Spleen (tissue), 13 donors: ENCODE measurements at places on chromosomes 4 and X.
A peak's percentile ranks its signal among the peaks of the same experiment; 100 is the strongest.

DNA sequence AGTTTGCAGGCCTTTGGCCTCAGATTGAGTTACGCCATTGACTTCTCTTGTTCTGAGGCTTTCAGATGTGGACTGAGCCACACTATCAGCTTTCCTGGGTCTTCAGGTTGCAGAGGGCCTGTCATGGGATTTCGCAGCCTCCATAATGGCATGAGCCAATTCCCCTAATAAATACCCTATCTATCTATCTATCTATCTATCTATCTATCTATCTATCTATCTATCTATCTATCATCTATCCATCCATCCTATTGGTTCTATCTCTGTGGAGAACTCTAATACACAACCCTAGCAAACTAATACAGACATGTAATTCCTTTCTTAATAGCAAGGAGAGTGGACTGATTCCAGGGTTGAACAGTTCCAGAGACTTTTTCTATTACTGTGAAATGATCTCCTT is 9.5 kb upstream of the STIM2 start:
- no peak overlapping the region for H3K27ac ChIP-seq
- no peaks in the 10 kb centered on the region for H3K36me3 ChIP-seq
- no peak for DNase-seq
- no peaks in the 10 kb centered on the region for H3K27me3 ChIP-seq
- H3K4me3 ChIP-seq = no peak overlapping the region
- H3K4me1 ChIP-seq = no peaks in the 10 kb centered on the region

DNA sequence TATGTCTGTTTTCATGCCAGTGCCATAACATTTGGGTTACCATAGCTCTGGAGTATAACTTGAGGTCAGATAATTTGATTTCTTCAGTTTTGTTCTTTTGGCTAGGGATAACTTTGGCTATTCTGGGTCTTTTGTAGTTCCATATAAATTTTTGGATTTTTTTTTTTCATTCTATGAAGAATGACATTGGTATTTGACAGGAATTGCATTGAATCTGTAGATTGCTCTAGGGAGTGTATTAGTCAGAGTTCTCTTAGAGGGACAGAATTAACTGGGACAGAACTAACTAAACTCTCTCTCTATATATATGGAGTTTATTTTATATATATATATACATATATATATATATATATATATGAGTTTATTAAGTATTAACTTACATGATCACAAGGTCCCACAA is 32.2 kb upstream of the SLIT2 start:
- no peak overlapping the region for H3K27ac ChIP-seq
- DNase-seq = no peak
- H3K4me1 ChIP-seq = no peaks in the 10 kb centered on the region
- no peak overlapping the region for H3K4me3 ChIP-seq
- no peaks in the 10 kb centered on the region for H3K36me3 ChIP-seq

- no peaks in the 10 kb centered on the region for H3K4me1 ChIP-seq
- no peak overlapping the region for H3K4me3 ChIP-seq
- no peaks in the 10 kb centered on the region for H3K36me3 ChIP-seq
- no peaks in the 10 kb centered on the region for H3K27me3 ChIP-seq
- DNase-seq = no peak
Observed at GRCh38 chrX:43474321-43474720, 181.8 kb upstream of the MAOA start.

- no peaks in the 10 kb centered on the region for H3K4me1 ChIP-seq
- H3K27me3 ChIP-seq = no peaks in the 10 kb centered on the region
- no peaks in the 10 kb centered on the region for H3K36me3 ChIP-seq
- H3K27ac ChIP-seq = no peak overlapping the region
Observed at GRCh38 chr4:73621357-73621756, 1.1 kb upstream of the RASSF6 start.

DNA sequence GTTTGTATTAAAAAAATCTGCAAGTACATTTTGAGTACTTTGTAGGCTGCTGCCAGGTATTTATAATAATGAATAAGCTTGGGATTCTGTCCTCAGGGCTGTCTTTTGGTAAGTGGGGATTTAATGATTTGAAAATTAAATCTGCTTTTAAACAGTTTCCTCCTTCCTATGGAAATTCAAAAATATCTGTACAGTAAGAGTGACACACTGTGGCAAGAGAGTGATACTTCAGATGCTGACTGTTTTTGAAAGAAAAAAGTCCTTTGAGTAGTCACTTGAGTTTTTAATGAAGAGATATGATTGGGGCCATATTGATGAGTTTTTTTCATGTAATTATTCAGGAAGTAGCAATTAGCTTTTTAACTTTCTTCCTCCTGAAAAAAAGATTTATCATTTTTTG is 49.2 kb downstream of the SMARCAD1 start:
- no peak overlapping the region for H3K4me3 ChIP-seq
- no peaks in the 10 kb centered on the region for H3K27me3 ChIP-seq
- H3K4me1 ChIP-seq = no peaks in the 10 kb centered on the region

- H3K4me3 ChIP-seq = no peak overlapping the region
- H3K27me3 ChIP-seq = no peaks in the 10 kb centered on the region
- no peaks in the 10 kb centered on the region for H3K4me1 ChIP-seq
- H3K36me3 ChIP-seq = no peaks in the 10 kb centered on the region
Observed at GRCh38 chr4:53489279-53489889, 101.9 kb downstream of the LNX1 start.

- H3K27ac ChIP-seq = no peak overlapping the region
- H3K4me1 ChIP-seq = peaks cover 8% of the 10 kb centered on the region
- DNase-seq = no peak
- no peaks in the 10 kb centered on the region for H3K27me3 ChIP-seq
- H3K36me3 ChIP-seq = no peaks in the 10 kb centered on the region
Observed at GRCh38 chrX:72125331-72126047, 6.2 kb downstream of the RTL5 start.

GRCh38 chr4:124431653-124432192 is 280.8 kb downstream of the ANKRD50 start:
- no peaks in the 10 kb centered on the region for H3K27me3 ChIP-seq
- no peak for DNase-seq
- H3K4me3 ChIP-seq = no peak overlapping the region
- no peaks in the 10 kb centered on the region for H3K4me1 ChIP-seq
- no peaks in the 10 kb centered on the region for H3K36me3 ChIP-seq

- no peak overlapping the region for H3K4me3 ChIP-seq
- H3K27me3 ChIP-seq = no peaks in the 10 kb centered on the region
- no peaks in the 10 kb centered on the region for H3K36me3 ChIP-seq
Observed at GRCh38 chr4:1612278-1613098, 71.6 kb downstream of the FAM53A start.

DNA sequence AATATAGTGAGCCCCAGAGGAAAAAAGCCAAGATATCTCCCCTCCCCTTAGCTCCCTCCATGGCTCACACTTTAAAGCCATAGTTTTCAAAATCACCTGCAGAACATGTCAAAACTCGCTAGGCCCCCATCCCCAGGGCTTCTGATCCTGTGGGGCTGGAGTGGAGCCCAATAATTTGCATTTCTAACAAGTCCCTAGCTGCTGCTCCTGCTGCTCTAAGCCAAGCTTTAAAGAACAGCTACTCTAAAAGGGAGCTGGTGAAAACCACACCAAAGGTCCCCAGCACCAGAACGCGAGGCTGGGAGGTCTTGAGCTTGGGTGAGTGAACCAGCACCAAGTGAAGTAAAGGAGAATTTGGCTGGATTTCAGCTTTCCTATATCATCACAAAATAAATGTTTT is 237.1 kb downstream of the ZNF674 start:
- no peaks in the 10 kb centered on the region for H3K36me3 ChIP-seq
- no peak overlapping the region for H3K27ac ChIP-seq
- no peak for DNase-seq

- no peak for DNase-seq
- no peaks in the 10 kb centered on the region for H3K4me1 ChIP-seq
- no peak overlapping the region for H3K27ac ChIP-seq
- no peaks in the 10 kb centered on the region for H3K27me3 ChIP-seq
- no peak overlapping the region for H3K4me3 ChIP-seq
Observed at GRCh38 chr4:130336585-130337217, 1240.7 kb downstream of the C4orf33 start.

DNA sequence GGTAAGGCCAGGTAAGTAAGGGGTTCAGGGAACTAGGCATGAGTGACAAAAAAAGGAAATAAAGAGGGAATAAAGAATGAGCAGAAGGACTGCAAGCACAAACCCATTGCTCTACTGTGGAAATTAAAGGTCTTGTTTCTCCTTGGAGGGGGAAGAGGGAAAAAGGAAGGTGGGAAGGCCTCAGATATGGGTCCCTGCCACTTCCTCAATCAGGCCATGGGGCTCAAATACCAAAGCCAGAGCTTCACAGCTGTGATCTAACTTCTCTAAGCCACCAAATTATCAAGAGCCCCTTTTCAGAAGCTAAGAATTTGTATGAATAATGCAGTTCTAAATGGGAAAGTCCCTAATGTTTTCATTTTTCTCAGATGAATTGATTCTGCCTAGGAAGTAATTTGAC is 4.7 kb downstream of the USP51 start:
- H3K36me3 ChIP-seq = no peaks in the 10 kb centered on the region
- peaks cover 6% of the 10 kb centered on the region for H3K4me1 ChIP-seq
- H3K27me3 ChIP-seq = no peaks in the 10 kb centered on the region
- DNase-seq = no peak
- H3K4me3 ChIP-seq = no peak overlapping the region
- H3K27ac ChIP-seq = no peak overlapping the region

DNA sequence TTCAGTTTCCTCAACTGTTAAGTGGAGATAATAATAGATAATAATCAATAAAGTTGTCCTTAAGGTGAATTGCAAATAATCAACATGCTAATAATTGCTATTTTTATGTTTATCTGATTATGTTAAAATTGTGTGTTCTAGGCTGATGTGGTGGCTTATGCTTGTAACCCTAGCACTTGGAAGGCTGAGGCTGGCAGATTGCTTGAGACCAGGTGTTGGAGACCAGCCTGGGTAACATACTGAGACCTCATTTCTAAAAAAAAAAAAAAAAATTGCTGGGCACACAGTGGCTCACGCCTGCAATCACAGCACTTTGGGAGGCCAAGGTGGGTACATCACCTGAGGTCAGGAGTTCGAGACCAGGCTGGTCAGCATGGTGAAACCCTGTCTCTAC is 175.2 kb downstream of the GC start:
- no peaks in the 10 kb centered on the region for H3K27me3 ChIP-seq
- DNase-seq = no peak
- no peaks in the 10 kb centered on the region for H3K4me1 ChIP-seq
- no peak overlapping the region for H3K27ac ChIP-seq

DNA sequence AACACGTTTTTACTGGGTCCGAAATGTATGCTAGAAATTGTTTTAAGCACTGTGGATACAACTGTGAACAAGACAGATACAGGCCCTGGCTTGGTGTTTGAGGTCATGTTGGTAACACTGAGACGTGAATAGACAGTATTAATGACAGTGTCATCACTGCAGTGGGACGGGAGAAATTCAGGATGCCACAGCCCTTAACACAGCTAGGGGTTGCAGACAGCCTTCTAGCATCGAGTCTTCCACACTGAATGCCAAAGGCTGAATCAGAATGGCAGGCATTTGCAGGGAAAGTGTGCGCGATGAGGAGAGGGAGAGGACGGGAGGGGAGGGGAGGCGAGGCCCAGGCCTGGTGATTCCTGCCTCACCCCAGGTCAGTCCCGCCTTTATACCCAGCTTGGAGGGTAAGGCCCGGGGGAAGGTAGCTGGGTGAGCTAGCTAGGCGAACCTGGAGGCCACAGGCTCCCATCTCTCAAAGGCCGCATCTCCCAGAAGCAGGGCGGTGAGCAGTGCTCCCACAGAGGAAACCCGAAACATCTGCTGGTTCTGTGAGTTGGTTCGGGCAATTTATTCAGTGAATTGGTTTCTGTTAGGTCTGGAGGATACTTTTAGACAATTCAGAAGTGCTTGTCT is 44.1 kb upstream of the CLDN24 start:
- DNase-seq = peak; percentile 18
- H3K27ac ChIP-seq = no peak overlapping the region
- no peaks in the 10 kb centered on the region for H3K36me3 ChIP-seq
- H3K4me1 ChIP-seq = no peaks in the 10 kb centered on the region
- no peak overlapping the region for H3K4me3 ChIP-seq

DNA sequence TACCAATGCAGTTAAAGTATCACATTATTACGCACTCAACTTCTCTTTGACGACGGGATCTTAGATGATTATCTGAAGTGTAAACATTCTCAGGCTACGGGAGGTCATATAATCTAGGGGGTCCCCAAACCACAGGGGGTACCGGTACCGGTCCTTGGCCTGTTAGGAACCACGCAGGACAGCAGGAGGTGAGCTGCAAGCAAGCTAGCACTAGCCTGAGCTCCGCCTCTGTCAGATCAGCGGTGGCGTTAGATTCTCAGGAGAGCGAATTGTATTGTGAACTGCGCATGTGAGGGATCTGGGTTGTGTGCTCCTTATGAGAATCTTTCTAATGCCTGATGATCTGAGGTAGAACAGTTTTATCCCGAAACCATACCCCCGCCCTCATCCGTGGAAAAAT is 20.6 kb upstream of the PRR27 start:
- no peaks in the 10 kb centered on the region for H3K4me1 ChIP-seq
- no peaks in the 10 kb centered on the region for H3K27me3 ChIP-seq
- H3K36me3 ChIP-seq = no peaks in the 10 kb centered on the region
- H3K27ac ChIP-seq = no peak overlapping the region
- no peak overlapping the region for H3K4me3 ChIP-seq
- no peak for DNase-seq

- no peaks in the 10 kb centered on the region for H3K36me3 ChIP-seq
- H3K4me1 ChIP-seq = no peaks in the 10 kb centered on the region
- no peak overlapping the region for H3K27ac ChIP-seq
- DNase-seq = peak; percentile 54
Observed at GRCh38 chr4:111943796-111944203, 201.5 kb upstream of the FAM241A start.

- H3K4me3 ChIP-seq = no peak overlapping the region
- H3K27me3 ChIP-seq = no peaks in the 10 kb centered on the region
- H3K4me1 ChIP-seq = no peaks in the 10 kb centered on the region
- no peak for DNase-seq
Observed at GRCh38 chr4:86218746-86219473, 140.9 kb downstream of the MAPK10 start.

DNA sequence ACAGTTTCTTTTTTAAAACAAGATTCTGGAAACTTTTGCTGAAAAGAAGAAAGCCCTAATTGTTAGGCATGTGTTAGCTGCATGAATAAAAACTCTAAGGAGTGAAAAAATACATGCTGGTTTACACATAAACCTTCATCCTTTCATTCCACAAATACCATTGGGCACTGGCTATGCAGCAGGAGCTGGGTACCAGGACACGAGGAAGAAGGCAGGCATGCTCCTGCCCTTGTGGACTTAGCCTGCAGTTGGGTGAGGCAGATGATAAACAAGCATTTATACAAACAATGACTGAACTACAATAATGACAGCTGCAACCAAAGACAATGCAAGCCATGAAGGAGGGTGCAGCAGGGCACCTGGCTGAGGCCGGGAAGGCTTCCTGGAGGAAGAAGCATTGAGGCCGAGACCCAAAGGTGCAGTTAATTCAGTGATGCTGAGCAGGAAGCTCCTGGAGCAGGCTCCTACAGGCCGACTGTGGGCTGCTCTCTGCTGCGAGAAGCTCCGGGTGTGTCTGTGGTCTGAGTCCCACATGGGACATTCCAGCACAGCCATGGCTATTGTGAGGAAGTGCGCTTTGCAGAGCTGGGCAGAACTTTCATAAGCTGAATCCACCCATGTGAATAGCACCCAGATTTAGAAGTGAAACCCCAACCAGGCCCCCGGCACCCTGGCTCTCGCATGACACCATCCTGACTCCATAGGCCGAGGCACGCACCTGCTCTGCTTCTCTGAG is 44.0 kb upstream of the MXD4 start:
- DNase-seq = peak; percentile 42
- H3K36me3 ChIP-seq = peaks cover 15% of the 10 kb centered on the region
- no peaks in the 10 kb centered on the region for H3K4me1 ChIP-seq
- H3K4me3 ChIP-seq = no peak overlapping the region
